ENCODE measurements at places on chromosomes 1 and 21.
A peak's percentile ranks its signal among the peaks of the same experiment; 100 is the strongest.

DNA sequence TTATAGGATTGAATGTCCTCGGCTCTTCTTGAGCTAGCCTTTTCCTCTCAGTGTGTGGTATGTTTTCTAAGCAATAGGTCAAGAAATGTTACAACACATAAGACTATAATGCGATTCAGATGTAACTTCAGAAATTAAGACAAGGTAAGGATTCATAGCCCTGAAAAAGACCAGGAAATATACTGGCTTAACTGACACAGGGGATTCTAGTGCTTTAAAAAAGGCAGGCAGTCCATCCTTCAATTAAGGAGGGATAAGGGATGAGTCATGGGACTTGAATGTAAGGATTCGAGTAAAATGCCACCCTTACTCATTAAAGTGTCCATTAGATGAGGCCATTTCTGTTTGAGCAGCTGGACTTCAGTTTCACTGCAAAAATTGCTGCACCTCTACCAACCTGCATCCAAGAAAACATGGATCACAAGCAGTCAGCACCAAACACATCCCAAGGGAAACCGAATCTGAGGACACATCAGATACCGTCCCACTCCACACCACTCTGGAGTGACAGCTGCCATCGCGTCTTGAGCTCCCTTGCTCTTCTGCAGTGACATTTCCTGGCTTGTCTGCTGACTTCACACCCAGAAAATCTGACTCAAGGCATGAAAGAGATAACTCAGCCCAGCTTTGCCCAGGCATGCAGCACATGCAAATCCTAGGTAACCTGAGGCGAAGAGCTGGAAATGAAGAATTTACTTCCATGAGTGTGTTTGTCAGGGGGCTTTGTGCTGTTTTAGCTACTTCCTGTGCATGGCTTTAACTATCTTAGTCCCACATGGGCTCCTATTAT is 37.8 kb downstream of the NGF start:
- DNase-seq, result no peak

DNA sequence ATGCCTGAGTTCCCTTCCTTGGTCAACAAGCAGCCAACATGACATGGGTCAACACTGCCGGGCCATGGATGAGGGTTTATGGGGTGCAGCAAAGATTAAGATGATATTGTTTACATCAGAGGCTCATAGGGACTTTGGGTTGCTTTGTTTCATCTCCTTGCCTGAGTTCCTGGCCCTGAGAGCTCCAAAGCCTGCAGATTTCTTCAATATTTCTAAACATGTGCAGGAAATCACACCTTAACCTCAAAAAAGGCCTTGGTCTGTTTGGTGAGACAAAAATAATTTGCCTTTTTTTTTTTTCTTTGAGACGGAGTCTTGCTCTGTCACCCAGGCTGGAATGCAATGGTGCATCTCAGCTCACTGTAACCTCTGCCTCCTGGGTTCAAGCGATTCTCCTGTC is 876 bp downstream of the SLAMF8 start:
- no peak for DNase-seq

- no peak for DNase-seq
Measured at GRCh38 chr1:182666706-182667105, 17.7 kb downstream of the RGS8 start.

DNA sequence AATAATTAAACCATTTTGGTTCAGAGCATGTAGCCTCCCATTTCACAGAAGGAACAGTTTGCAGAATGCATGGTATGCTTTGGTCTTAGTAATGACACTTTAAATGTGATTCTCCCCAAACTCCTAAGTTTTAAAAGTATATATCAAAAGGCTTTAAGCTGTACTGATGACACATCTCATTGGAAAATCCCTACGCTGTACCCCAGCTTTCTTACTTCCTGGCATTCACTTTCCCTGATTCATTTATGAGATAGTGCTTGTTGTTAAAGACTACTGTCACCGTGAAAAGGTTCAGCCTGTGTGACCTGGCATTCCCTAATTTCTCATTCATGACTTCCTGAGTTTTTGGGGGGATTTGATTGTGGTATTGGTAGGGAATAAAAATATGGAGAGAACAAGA is 53.4 kb downstream of the MPZL1 start:
- no peak for DNase-seq

- DNase-seq, result no peak
Measured at GRCh38 chr1:198655459-198656121, 16.8 kb downstream of the PTPRC start.

- no peak for DNase-seq
Measured at GRCh38 chr1:204335085-204335484, 24.6 kb downstream of the PLEKHA6 start.

DNA sequence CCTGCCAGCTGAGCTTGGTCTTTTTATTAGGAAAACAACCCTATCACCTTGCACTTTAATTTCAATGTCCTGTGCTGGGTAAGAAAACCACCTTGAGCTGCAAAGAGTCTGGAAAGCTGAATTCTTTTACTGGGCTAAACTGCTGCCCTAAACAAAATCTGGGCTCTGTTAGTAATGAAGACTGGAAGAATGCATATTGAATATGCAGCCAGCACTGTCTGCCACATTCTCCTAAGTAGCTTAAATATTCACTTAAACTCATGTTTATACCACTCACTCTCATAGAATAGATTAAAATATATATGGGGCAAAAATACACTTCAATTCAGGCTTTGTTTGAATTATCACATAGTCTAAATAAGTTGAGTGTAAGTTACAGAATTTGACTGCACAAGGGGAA is 158.0 kb downstream of the TGFB2 start:
- no peak for DNase-seq

DNA sequence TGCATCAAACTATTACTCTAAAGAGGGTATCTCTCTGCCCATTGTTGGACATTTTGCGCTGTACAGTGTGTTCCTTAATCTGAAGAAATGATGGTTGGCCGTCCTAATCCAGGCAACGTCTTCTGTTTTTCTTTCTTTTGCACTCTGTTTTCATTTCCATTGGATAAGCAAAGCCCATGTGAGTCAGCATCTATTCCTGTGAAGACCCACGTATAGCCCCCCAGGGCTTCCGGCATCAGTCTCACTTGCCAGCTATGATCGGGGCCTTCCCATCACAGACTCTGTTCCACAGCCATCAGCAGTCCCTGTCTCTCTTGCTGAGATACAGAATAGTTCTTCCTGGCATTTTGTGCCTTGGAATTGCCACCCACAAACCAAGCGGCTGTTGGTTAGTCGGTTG is 29.2 kb upstream of the BRDT start:
- peak; percentile 51 for DNase-seq

GRCh38 chr1:234997201-234997895 is 131.3 kb downstream of the TOMM20 start:
- DNase-seq, result peak; percentile 100

- DNase-seq, result no peak
Measured at GRCh38 chr1:164685266-164686035, 126.5 kb downstream of the PBX1 start.

- DNase-seq, result no peak
Measured at GRCh38 chr1:78620666-78621065, 418 bp downstream of the IFI44L start.

DNA sequence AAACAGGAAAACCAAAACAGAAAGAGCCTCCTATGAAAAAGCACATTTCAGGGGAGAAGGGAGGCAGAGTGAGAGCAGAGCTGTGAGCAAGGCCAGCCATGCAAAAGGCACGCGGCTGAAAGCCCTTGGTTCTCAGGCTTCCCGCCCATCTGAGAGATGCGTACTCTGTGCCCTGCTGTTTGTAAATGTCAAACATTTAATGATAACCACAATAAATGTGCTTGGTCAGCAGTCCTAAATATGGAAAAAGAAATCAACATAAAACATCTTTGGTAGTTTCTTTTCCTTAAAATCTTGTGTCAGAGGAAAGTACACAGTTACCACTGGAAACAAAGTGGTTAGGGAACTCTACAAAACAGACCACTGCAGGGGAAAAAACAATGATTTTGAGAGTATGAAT is 283.1 kb downstream of the DSCAM start:
- DNase-seq, result no peak

- peak; percentile 9 for DNase-seq
Measured at GRCh38 chr1:52662645-52663313, 29.8 kb downstream of the SHISAL2A start.

GRCh38 chr21:16422702-16423101 is 692.9 kb downstream of the USP25 start:
- DNase-seq, result no peak

- DNase-seq, result peak; percentile 55
Measured at GRCh38 chr1:238409191-238409850, 518.6 kb upstream of the ZP4 start.

DNA sequence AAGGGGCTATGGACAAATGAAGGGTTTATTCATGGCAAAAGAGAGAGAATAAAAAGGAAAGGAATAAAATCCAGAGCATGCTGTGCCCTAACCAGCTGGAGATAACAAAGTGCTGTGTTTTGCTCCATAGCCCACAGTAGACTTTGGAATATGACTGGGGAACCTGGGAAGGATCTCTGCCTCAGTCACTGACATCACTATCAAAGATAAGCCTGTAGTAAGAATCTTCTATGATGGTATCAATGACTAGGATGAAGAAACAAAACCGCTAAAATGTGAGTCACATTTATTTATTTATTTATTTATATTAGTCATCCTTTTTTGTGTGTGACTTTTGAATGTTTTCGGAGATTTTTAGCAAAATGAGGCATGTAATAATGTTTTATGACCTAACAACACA is 56.3 kb downstream of the NVL start:
- no peak for DNase-seq

Measured in smooth muscle cell of the brain vasculature (primary cell).